CD4-positive, alpha-beta T cell treated with Interleukin-15 for 1 hour (primary cell): ENCODE measurements at places on chromosomes 7 and 10.

DNA sequence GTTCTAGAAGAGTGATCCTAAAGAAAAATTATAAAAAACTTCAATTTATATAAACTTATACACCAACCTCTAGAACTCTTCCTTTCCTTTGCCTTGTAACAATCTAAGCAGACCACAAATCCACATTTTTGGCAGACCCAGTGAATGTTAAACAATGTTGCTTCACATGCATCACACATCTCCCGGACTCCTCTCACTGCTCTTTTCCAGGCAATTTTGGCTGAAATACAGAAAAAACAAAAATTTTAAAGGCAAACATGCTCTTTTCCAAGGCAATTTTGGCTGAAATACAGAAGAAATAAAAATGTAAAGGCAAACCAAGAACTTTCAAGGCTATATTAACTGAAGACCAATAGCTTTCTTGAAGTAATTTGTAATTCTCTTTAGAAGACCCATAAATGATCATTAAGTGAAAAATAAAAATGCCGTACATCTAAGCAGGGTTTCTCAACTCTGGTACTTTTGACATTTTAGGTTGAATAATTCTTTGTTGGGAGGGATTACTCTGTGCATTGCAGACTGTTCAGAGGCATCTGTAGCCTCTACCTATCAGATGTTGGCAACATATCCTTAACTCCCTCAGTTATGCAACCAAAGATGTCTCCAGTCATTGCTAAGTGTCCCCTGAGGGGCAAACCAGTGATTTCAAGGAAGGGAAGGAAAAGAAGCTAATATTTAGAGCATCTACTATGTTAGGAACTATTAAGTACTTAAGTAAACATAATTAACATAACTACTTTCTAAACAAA is 64.4 kb downstream of the NRBF2 start:
- DNase-seq, result no peak

DNA sequence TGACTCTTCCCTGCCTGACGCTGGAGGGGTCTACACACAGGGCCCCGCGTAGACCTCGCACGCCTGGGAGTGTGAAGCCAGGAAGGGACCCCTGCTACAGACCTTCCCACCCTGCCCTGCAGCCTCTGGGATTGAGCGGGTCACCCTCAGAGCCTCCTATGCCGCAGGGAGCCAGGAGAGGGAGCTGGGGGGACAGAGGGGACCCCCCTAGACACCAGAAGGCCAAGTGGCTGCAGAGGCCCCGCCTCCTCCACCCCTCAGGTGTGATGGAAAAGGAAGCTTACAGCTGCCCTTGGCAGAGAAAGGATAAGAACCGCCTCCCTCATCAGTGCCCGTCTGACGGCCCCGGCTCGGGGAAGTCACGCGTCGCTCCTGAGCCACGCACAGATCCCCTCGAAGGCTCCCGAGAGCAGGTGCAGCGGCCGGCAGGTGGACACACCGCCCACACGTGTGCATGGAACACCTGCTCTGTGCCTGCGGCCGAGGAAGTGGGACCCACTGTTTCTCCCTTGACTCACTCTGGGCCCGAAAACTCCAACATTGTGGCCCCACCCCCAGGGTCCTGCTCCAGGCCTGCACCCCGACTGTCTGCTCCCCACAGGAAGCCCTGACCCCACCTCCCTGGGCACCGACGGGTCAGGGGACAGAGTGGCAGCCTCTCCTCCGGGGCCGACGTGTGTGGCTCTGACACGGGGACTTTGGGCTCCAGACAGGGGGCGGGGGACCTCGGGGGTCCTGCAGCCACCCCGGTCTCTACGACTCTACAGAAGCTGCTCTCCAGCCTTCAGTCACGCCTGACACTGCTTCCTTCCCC is 73.3 kb downstream of the MICALL2 start:
- no peak for DNase-seq

GRCh38 chr7:23285657-23286646 is 13.2 kb upstream of the MALSU1 start:
- no peak for DNase-seq

GRCh38 chr10:8910314-8910713 is 855.8 kb downstream of the GATA3 start:
- DNase-seq, result no peak

DNA sequence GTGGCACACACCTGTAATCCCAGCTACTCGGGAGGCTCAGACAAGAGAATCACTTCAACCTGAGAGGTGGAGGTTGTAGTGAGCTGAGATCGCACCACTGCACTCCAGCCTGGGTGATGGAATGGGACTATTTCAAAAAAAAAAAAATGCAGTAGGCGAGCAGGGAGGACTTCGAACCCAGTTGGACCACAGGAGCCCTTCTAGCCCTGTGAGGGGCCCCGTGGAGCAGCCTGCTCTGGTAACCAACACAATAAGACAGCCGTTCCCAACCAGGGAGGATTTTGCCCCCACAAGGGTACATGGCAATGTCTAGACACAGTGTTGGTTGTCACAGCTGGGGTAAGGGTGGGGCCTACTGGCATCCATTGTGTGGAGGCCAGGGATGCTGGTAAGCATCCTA is 63.9 kb upstream of the BTBD16 start:
- DNase-seq, result no peak

DNA sequence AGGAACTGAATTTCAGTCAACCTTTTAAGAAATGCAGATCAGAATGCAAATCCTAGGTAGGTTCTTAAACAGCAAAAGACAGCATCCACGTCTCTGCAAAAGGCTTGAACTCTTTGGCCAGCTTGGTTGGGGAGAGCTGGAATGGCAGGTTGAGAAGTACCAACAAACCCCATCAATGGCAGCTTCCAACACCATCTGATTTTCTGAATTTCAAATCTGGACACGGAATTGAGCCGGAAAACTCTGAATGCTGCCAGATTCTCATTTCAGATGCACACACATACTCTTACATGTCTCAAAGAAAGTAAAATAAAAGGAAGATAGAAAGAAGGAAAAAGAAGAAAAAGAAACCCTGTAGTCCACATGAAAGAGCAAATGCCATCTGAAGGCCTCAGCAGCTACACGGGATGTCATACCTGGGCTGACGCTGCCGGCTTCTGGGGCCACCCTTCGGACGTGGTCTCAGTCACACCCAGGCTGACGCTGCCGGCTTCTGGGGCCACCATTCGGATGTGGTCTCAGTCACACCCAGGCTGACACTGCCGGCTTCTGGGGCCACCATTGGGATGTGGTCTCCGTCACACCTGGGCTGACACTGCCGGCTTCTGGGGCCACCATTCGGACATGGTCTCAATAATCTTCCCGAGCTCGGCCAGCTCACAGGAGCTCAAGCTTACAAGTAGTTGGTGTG is 165.3 kb downstream of the PTPRN2 start:
- DNase-seq, result no peak

GRCh38 chr10:121975295-121976086 is 474 bp upstream of the NSMCE4A start:
- DNase-seq, result no peak

GRCh38 chr7:91165006-91165845 is 99.0 kb upstream of the FZD1 start:
- no peak for DNase-seq

GRCh38 chr10:80372675-80373074 is 16.1 kb downstream of the DYDC2 start:
- no peak for DNase-seq

- DNase-seq, result no peak
These were observed 259.3 kb upstream of the TCERG1L start for GRCh38 chr10:131570716-131571307.

DNA sequence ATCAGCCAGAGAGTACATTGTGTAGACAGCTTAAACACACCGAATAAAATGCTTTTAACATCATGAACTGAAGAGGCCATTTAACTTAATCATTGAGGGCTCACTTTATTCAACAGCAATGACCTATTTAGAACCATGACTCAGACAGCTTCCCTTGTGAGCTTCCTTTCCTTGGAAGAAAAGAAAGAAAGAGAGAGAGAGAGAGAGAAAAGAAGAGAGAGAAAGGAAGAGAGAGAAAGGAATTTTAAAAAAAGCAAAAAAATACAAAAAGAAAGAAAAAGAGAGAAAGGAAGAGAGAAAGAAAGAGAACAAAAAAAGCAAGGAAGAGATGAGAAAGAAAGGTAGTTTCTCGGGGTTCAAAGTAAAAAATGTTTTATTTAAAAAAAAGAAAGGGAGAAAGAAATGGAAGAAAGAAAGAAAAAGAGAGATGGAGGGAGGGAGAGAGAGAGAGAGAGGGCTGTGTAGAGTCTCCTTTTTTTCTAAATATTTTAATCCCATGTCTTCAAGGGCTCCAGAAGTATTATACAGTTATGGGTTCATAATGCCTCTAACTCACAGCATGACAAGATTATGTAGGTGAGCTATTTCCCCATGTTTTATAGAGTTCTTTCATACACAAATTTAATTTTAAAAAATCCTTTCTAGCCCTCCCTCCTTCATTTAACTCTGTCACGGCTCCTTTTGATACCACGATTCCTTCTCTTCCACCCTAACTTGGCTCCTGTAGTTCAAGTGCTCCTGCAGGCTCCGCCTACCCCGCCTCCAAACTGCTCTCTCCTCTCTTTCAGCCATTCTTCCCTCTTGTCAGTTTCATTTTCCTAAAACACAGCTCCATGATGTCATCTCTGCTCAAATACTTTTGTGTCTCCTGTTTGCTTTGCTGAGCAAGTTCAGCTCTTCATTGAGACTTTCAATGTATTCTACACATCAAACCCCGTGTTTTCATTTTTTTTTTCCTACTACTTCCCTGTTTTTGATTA is 85.5 kb downstream of the PRTFDC1 start:
- no peak for DNase-seq

DNA sequence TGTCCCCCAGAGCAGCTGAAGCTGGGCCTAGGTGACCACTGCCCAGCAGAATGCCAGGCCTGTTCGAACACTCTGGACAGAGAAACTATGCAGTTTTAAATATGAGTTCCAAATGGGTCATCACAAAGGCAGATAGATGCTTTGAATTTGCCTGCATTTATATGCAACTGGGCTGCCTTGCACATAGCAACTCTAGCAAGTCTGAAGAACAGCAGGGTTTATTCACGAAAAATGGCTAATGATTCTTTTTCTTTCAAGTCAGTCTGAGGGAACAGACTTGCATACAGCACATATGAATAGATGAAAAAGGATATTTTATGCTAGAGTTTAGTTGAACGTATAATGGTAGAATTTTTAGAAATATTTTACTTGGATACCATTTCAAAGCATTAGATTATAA is 68.5 kb downstream of the SLC35B4 start:
- DNase-seq, result no peak

- no peak for DNase-seq
These were observed 73.0 kb upstream of the IL6 start for GRCh38 chr7:22653951-22654350.

DNA sequence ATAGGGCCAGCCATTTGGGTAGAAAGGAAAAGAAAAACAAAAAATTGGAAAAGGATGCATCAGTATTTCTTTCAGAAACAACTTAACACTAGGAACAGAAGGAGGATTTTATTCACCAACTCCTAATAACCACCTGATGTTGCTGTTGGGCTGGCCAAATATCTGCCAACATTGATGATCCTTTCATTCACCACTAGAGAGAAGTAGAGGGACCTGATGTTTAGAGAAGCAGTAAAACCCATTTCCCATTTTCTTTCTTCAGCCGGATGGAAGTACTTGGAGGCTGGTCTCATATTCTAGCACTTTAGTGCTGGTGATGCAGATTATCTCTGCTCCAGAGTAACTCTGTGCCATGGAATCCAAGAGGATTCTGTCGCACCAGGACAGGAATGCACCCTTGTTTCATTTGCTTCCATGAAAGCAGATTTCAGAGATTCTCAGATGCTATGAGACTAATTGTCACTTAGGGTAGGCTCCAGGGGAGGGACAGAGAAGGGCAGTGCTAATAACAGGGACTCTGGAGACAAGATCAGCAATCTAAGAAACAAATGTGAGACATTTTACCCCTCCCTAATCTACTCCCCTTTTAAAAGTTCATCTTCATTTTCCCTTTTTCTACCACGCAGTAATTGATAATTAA is 3.1 kb downstream of the KLLN start:
- peak; percentile 47 for DNase-seq

DNA sequence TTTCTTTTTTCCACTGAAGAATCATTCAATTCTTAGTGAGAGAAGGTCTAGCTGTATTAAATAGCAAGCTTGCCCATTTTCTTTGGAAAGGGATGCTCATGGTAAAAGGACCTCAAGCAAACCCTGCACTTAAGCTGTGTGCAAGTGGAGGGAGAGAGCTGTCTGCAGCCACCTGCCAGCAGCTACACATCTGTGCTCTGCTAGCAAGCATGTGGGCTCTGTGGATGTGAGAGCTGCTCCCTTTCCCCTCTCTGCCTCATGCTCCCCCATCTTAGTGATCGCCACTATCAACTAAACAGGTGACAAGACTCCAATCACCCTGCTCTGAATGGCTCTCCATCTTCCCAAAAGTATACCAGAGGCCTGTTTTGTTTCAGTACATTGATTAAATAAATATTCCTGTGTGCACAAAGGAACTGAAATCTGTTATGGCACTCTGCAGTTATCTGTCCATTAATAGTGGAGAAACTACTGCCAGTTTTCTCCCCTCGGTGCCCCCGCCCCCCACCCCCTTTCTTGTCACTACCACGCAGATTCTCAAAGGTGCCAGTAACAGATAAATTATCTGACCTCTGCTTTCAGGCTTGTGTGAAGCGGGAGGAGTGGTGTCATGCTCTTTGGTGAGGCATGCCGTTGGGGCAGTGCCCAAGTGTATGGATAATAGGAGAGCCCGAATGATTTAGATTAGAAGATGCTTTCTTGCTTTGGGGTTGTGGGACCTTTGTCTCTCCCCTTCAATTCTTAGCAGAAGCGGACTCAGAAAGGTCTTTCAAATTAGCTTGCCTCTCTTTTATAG is 26.4 kb downstream of the AUTS2 start:
- no peak for DNase-seq

DNA sequence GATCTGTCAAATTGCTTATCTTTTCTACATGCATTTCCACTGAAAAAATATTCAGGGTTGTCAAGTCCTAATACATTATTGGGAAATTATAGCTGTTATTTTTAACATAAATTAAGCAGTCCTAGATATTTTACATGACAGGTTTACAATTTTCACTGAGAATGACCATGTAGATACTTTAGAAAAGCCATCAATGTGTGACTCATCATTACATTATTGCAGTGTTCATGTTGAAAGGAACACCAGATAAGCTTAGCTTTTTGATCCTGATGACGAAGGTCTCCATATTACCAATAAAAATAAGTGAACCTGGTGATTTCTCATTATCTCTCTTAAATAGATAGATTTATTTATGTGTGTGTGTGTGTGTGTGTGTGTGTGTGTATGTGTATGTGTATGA is 529.5 kb upstream of the PCDH15 start:
- DNase-seq, result no peak

DNA sequence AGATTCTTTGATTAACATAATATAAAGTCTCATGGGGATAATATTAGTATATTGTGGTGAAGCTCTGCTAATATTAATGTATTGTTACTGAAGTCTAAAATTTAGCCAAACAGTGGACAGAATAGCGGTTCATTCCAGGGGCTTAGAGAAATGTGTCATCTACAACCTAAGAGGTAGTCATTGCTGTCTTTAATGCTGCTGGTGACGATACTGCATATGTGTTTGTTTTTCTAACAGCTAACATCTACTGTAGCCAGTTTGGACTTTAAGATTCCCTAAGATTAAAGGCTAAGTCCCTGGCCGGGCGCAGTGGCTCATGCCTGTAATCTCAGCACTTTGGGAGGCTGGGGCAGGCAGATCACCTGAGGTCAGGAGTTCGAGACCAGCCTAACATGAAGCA is 102.0 kb upstream of the SAMD8 start:
- no peak for DNase-seq

- DNase-seq, result no peak
These were observed 498 bp upstream of the ST7 start for GRCh38 chr7:116952635-116953371.
